Choroid plexus epithelial cell (primary cell): ENCODE measurements at places on chromosomes 16 and 17.
A peak's percentile ranks its signal among the peaks of the same experiment; 100 is the strongest.

DNA sequence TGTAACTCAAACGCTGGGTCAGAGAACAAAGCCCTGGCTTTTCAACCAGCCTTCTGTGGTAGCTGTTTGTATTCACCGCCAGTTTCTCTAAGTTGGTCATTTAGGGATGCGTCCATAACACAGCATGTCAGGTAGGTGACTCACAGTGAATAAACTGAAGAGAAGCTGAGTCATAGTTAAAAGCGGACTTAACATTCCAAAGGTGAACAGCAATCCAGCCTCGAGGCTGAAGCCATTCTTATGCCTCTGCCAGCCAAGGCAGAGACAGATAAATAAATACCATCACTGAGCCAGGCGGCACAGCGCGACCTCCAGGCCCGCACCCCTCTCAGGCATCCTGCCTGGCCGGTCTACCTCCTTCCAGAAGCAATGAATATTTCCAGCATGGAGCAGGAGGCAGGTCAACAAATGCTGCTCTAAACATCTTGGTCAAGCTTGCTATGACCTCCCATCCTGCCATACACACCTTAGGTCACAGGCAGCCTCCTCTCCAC lies 12.4 kb upstream of the CACNG4 start:
- peak; percentile 92 for DNase-seq

GRCh38 chr16:3356118-3356517 lies 429 bp downstream of the OR2C1 start:
- DNase-seq: no peak

- DNase-seq: no peak
Measured at GRCh38 chr16:46850619-46851555, 19.9 kb upstream of the C16orf87 start.

DNA sequence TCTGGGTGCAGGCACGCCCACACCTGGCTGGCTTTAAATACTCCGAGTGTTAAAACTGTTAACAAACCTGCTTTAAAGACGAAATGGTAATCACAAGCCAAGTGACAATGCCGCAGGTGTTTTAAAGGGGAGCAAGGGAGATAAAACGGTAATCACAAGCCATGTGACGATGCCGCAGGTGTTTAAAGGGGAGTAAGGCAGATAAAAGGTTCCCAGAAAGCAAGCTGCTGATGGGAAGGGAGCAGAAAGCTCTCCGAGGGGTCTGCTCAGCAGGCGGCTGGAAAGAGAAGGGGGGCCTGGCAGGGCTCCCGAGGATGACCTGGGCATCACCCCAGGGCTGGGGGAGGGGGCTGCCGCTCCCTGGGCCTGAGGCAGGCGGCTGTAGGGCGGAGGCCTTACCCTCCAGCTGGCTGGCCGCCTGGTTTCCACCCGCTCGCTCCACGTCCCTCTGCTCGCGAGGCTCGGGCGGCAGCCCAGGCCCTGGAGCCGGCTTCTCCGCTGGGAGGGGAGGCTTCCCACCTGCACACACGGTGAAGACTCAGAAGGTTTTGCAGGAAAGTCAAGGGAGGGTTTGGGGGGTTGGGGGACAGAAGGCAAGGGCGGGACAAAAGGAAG lies 12.1 kb downstream of the NDUFAF8 start:
- DNase-seq: no peak

DNA sequence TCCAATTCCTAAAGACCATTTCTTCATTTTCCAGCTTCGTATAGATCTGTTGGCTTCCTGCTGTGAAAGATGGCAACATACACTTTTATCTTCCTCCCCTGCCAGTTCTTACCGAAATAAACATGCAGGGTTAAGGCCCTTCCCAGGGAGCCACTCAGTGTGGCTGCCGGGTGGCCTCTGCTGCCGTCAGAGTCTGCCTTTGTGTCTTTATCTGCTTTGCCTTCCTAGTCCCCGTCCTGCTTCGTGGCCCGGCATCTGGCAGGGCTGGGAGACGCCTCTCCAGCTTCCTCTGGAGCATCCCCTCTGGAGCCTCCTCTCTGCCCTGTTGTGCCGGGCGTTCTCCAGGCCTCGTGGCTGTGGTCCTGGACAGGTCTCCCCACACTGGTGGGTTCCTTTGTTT lies 30.3 kb upstream of the CAPN15 start:
- DNase-seq: peak; percentile 68

DNA sequence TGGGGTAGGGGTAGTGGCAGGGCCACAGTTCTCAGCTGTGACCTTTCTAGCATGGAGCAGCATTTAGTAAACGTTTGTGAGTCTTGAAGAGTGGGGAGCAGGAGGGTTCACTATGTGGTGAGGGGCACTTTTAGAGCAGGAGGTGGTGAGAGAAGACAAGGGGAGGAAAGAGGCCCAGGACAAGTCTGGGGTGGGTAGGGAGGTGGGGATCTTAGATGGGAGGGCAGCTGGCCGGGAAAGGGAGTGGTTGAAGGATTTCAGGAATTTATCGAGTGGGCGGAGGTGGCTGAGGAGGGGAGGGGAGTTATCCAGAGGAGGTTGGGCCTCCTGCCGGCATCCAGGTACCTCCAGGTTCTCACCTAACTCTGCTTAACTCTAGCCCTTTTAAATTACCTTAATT lies 1.9 kb downstream of the CLEC16A start:
- DNase-seq: no peak

GRCh38 chr16:50479771-50480170 lies 68.4 kb upstream of the NKD1 start:
- no peak for DNase-seq

DNA sequence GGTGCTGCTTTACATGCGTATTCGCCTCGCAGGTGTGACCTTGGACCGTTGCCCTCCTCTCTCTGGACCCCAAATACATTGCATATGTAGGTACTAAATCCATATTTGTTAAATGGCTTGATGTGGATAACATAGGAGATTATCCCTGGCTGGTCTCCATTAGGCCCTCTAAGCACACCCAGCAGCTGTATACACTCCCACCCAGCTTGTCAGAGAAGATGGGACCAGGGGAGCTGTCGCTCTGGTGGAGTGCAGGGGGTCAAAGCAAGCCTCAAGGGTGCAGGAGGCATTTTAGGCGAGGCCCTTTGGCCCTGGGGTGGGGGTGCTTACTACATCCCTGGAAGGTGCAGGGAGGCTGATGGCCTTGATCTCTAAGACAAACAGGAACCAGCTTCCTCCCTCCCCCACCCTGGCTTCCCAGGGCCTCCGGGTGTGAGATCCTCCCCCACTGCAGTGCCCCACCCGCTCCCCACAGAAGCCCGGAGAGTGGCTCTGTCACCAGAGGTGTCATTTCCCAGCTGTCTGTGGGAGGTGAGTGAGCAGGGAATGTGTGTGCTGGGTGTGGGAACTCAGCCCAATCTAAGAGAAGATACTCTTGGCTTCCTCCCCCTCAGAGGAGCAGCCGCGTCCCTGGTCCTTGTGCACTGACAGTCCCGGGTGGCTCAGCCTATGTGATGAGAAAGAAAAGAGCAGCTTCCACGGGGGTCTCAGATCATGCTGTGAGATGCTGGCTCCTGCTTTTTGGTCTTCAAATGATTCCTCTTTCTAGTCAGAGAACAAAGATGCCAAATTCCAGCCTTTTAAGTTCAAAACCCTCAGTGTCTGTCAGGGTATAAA lies 1.4 kb upstream of the VAMP2 start:
- no peak for DNase-seq

GRCh38 chr17:45336390-45337182 lies 19.8 kb upstream of the MAP3K14 start:
- no peak for DNase-seq

DNA sequence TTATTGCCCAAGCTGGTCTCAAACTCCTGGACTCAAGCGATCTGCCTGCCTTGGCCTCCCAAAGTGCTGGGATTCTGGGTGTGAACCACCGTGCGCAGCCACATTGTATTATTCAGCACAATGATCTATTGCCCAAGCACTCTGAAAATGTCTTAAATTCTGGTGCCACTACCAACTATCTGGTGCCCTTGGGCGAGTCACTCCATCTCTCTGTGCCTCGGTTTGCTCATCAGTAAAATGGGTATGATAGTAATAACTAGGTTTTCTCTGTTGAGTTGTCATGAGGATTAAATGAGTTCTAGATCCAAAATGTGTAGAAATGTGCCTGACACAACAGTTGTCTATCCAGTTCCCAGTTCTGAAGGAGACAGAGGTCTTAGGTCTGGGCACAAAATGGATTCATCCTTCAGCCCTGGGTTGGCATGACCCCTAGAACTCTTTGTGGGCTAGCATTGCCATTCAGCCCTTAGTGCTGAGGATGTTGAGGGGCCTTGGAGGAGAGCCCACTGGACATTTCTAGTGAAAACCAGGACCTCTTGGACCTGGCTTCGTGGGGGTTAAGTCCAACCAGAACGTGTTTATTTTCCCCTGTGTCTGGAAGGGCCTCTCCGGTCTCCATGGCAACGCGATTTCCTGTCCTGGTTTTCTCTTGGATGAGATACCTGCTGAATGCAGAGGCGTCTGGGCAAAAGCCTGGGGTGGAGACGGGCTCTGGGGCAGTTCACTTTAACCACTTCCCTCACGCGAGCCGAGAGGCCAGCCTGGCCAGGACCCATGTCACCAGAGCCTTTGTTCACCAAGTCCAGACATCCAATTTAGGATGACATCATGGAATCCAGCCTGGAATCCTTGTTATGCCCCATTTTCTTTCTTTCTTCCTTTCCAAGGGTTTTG lies 43.7 kb upstream of the TNRC6A start:
- DNase-seq: peak; percentile 91

DNA sequence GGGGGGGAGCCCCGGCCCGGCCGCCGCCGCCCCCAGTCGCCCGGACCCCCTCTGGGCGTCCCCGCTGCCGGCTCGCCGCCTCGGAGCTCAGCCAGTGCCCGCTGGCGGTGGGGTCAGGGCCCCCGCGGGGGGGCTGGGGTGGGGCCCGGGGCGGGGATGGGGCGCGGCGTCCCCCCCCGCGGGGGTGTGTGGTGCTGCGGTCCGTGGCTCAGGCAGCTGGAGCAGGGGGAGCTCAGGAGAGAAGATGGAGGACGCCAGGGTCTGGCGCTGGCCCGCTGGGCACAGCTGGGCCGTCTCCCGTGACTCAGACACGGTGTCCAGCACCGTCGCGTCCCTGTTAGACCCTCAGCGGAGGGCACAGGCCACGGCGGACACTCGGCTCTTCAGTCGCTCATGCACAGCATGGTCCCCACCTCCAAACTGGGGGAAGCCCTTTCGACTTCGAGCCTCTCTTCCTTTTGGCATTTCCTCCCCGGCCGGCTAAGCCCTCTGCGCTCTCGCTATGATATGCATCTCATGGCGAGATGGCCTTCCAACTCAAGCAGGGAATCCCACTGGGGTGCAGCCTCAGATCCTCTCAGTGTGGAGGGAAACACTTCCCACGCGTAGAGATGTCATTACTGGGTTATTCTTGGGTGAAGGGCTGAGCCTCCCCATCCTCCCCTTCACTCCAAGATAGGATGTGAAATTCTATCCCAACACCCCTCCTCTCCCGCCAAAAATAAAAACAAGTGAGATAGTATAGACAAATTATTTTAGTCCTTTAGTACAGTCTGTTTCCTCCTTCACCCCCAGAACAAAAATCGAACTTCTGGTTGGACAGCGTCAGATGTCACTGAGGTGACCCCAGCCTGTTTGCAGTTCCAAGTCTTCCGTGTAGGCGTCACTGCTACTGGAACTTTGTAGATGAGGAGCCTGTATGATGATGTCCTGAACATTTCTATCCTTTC lies 522 bp upstream of the VEZF1 start:
- peak; percentile 68 for DNase-seq

GRCh38 chr16:49023050-49023449 lies 258.6 kb downstream of the CBLN1 start:
- DNase-seq: no peak

DNA sequence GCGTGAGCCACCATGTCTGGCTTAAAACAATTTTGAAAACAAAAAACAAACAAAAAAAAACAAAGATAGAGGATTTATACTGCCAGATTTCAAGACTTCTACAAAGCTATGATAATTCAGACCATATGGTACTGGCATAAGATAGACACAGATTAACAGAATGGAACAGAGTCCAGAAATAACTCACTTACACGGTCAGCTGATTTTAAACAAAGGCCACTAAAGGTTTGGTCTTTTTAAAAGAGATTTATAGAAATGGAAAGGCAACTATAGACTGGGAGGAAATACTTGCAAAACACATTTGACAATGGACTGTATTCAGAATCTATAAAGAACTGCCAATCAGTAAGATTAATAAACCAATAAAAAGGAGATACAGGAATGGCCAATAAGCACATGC lies 48.6 kb upstream of the MNT start:
- DNase-seq: no peak

- DNase-seq: no peak
Measured at GRCh38 chr16:85987750-85988078, 88.8 kb downstream of the IRF8 start.

DNA sequence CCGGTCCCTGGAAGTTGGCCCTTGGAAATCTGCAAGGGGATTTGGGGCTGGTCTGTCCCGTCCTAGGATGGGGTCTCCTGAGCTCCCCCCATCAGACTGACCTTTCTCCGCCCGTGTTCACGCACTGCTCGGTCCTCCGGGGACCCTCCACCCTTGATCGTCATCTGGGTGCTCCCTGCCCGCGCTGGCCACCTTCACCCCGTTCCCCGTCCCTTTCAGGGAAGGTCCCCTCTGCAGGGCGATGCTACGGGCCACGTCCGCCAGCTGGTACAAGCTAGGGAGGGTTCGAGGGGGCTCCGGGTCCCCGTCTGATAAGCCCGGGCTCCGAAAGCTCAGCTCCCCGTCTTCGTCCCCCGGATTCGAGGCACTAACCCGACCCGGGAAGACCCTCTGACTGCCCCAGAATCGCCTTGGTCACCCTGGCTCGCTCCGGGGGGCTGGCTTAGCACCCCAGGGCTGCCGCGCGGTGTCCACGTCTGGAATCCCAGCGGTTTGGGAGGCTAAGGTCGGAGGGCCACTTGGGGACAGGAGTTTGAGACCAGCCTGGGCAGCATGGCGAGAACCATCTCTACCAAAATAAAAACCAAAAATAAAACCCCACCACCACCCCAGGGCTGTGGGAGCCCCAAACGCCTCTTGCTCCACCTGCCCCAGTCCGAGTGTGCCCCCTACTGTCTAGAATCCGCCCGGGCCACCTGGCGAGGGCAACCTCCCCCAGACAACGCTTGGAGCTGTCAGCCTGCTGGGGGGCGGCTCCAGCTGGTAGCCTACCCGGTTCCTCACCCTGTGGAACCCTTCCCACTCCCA lies 1.1 kb upstream of the SLC43A2 start:
- peak; percentile 50 for DNase-seq

DNA sequence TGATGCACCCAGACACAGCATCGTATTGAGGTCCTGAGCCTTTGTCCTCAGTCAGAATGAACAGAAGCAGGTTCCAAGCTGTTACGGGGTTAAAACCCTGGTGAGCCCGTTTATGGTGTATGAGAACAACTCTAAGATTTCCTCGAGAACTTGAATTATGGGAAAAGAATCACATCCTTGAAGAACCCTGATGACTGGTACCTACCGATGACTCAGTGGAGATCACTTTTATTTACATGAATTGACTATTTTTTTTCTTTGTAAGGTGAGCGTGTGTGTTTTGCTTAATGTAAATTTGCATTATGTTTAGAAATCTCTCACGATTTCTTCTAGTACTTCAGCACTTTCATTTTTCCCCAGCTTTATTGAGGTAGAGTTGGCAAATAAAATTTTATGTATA lies 3.3 kb upstream of the KRTAP4-4 start:
- no peak for DNase-seq
